ENCODE measurements at places on chromosomes 2 and 18.
A peak's percentile ranks its signal among the peaks of the same experiment; 100 is the strongest.

- no peak for DNase-seq
Measured at GRCh38 chr18:54991981-54992380, 32.7 kb upstream of the CCDC68 start.

GRCh38 chr2:128008074-128008672 lies 19.7 kb downstream of the SAP130 start:
- DNase-seq, result no peak

DNA sequence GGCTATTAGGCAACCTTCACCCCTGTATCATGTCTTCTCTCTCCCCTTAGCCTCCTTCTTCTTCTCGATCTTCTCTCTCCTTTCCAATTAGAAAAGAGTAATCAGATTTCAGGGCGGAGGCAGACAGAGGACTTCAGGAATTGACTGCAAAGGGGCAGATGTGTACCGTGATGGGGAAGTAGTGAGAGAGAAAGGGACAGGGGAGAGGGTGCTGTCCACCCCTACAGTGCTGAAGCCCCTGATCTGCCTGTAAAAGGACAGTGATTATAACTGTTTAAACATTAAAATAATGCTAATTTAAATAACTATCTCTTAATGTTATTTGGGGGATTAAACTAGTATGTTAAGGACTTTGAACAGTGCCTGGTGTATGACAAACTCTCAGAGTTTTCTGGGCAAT lies 178.5 kb downstream of the ACTR3 start:
- DNase-seq, result no peak

DNA sequence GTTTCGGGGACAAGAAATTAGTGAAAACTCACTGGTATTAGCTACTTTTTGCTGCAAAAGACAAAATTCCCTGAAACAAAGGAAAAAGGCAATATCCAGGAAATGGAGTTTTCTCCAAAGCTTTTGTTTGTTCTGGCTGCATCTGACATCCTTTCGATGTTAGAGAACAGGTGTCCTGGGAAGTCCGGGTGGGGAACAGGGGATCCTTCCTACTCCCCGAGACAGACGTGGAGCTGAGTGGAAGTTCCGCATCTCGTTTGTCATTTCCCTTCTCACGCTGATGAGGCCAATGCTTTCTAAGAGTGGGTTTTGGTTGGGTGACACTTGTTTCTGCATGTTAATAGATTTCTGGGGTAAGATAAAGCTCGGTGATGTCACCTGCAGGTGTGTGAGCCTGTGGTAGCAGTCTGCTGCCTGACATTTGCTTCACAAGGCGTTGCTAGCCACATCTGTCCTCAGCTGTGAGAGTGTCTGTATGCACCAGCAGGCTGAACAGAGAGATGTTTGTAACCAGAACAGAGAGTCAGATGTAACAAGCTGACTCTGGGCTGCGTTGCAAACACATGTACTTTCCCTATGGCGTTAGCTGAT lies 125.9 kb downstream of the ACOXL start:
- DNase-seq, result peak; percentile 40

DNA sequence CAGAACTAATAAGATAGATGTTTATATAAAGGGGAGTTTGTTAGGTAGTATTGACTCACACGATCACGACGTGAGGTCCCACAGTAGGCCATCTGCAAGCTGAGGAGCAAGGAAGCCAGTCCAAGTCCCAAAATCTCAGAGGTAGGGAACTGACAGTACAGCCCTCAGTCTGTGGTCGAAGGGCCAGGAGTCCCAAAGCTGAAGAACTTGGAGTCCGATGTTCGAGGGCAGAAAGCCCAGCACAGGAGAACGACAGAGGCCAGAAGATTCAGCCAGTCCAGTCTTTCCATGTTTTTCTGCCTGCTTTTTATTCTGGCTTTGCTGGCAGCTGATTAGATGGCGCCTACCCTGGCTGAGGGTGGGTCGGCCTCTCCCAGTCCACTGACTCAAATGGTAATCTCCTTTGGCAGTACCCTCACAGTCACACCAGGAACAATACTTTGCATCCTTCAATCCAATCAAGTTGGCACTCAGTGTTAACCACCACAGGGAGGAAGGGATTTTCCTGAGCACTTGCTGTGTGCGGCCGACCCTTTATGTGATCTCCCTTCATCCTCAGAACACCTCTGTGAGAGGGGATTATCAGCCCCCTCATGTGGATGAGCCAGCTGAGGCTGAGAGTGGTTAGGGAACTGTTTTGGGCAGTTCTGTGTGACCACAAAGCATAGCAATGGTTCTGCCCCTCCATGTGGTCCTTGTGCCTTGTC lies 78.3 kb downstream of the RNF144A start:
- DNase-seq, result no peak

- DNase-seq, result no peak
Measured at GRCh38 chr2:98505971-98506664, 61.5 kb downstream of the INPP4A start.

Data from stimulated activated CD8-positive, alpha-beta memory T cell treated with anti-CD3 and anti-CD28 coated beads, Interleukin-15, amount 100 ng/mL, for 1 hour (primary cell).